HuH-7 (cell line): ENCODE measurements at places on chromosomes 11 and 22.

GRCh38 chr11:71298016-71298550 is 45.7 kb upstream of the SHANK2 start:
- DNase-seq: no peak

GRCh38 chr11:34345540-34345876 is 12.3 kb downstream of the ABTB2 start:
- DNase-seq: no peak

DNA sequence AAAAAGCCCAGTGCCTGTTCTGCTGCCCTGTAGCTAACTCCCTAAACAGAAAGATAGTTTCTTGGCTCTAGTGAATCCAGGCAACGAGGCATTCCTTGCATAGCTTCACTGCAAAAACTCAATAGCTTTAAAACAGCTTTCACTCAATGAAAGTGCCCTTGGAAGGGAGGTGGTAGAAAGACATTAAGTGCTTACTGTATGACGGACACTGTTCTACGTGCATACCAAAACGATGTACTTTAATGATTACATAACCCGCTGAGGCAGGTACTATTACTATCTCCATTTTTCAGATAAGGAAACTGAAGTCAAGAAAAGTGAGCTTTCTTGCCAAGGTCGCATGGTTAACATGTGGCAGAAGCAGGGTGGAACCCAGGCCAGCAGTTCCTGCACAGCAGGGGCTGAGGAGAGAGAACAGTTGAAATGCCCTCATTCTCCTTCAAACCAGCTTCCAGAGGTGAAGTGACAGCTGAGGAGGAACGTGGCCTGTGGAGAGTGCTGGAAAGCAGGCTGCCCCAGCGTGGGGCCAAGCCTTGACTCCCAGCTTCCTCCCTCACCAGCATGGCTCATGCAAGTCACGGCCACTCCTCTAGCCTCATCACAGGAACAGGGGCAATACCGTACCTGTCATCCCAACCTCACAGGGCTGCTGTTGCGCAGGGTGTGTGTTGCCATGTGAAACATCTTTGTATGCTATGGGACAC is 227.5 kb upstream of the NARS2 start:
- DNase-seq: no peak

- DNase-seq: no peak
Measured at GRCh38 chr11:70745941-70746340, 347.6 kb downstream of the CTTN start.

GRCh38 chr11:19091366-19091765 is 25.6 kb upstream of the ZDHHC13 start:
- DNase-seq: no peak

DNA sequence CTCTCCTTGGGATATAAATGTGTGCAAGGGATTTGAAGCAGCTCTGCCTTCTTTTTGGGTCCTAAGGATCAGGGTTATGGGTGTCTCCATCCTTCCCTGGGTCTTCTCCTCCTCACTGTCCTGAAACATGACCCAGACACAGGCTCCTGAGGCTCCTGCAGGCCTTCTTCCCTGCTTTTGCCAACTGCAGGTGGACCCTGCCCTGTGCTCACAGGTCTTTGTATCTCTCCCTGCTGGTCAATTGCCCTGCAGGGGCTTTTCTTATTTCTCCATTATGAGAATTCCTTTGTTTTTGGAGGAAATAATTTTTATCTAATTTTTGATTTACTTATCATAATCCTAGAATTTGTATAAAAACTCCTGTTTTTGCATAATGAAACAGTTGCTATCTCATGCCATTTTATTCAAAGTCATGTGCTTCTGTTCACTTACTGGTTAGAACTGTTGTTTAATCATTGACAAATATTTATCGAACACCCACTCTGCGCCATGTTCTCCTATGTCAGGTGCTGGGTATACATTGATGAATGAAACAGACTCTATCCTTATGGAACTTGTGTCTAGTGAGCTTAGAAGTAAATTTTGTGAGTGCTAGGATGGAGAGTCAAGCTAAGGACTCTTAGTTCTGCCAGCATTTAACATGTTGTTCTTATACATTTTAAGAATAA is 89.7 kb upstream of the TOP3B start:
- no peak for DNase-seq

DNA sequence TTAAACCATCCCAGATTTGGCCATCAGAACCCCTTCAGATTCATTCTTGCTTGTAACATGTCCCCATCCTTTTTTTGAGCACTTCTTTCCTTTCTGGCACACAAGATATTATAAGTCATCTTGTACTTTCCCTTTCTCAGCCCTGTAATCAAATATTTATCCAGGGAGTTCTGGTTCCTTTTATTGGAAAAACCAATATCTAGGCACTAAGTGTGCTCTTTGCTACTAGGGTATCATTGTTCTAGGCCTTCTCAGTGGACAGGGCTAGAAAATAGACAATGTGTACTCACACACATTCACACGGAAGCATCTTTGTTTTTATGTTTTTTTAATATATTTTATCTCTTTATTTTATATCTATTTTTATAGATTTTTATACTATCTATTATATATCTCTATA is 47.3 kb downstream of the ARL14EP start:
- no peak for DNase-seq

DNA sequence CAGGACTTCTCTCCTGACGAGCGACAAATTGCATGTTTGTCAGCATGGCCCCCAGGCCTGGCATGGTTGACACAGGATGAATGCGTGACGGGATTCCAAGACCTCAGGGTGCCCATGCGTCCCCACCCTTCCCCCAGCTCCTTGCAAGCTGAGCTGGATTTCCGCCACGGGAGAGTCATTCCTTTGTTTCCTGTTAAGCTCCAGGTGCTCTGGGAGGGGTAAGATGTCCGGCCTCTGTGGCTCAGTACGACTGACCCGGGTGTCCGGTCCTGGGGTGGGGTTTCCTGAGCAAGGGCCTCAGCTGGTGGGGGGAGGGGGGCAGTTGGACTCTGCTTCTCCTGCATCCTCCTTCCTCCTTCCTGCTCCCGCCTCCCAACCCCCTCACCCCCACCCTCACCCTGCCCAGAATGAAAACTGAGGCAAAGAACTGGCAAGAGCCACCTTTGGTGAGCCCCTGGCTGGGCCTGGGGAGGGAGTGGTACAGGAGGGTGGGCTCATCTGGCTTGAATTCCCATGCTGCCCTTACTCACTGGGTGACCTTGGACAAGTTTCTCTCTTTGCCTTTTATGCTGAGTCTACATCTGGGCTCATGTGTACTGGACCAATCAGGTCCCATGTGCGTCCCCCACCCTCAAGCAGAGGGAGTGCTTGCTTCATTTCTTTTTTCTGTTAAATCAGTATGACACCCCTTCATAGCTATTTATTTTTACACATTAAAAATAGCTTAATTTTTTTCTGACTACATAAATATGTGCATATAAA is 2.5 kb downstream of the CDC42EP2 start:
- no peak for DNase-seq

DNA sequence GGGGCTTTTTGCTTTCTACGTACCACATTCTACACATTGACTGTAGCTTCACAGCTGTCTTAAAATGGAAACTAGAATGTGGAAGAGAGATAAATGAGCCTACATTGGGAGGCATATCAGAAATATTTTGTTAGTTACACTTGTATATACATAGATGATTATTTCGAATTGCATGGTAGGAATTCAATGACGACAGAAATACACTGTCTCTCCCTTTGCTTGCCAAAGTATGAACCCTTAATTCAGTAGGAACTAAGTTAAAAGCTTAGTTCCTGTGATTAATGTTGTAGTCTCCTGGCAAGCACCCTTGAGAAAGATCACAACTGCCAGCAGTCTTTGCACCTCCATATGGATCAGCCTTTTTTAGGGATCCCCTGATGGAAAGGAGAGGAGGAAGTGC is 10.1 kb downstream of the C11orf87 start:
- no peak for DNase-seq

- no peak for DNase-seq
Measured at GRCh38 chr11:134543241-134543640, 131.2 kb upstream of the B3GAT1 start.

- no peak for DNase-seq
Measured at GRCh38 chr22:42841444-42841843, 15.6 kb downstream of the ARFGAP3 start.

DNA sequence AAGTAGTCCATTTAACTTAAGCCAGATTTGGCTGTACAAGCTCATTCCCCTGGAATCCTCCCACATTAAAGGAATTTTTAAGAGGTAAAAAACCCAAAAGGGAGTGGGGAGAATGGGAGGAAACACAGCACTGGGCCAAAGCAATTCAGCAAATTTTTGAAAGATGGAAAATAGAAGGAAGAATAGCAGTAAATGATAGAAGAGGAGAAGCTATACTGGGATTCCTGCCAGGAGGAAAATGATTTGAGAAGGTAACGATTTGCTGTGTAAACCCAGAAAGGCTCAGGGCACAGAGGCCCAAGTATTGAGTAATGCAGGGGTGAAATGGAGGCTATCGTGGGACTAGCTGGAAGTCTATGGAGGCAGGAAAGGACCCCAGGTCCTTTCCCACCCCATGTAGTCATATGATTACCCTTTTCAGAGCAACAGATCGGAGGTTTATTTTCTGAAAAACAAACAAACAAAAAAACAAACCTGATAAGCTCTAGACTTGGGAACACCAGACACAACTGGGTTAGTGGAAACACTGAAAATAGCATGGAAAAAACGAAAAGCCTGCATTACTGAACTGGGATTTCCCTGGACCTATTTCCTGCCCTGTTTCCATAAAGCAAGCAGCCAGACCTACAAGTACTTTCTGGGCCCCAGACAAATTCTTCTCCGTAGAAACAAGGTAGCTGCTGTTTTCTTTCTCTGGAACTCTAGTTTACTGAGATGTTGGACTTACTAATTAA is 140.0 kb downstream of the SWAP70 start:
- DNase-seq: no peak

- DNase-seq: no peak
Measured at GRCh38 chr11:118154641-118155040, 2.0 kb upstream of the SCN4B start.

DNA sequence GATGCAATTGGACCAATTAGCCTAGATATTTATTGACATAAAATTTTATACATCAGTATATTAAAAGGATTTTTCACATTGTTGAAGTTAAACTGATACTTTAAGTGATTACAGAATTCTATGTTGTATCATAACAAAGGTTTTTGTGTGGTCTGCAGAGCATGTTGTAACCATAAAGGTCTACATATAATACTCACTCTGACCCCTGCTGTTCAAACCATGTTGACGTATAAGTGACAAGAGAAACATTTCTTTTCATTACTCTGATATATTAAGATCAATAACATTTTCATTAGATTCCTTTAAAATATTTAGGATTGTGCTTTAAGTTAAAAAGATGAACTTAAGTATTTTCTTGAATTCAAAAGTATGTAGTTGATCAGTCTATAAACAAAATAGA is 63.9 kb downstream of the GAS2 start:
- DNase-seq: no peak

DNA sequence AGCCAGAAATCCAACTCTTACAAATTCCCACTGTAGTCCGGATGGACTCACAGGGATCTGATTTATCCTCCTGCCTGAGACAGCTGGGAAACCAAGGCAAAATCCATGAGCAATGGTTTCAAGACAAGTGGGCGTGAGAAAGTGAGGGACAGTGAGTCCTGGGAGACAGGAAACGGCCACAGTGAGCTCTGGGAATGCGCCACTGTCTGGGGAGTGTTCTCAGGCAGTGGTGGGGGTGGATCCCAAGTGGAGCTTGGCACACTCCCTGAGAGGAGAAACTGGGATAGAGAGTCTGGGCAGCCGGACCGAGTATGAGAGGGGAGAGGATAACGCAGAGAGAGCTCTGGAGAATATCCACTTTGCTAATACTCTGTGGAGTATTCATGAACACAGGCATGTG is 9.8 kb downstream of the IL17REL start:
- DNase-seq: no peak

- no peak for DNase-seq
Measured at GRCh38 chr22:42101199-42101598, 10.6 kb upstream of the NDUFA6 start.
